Natural killer cell treated with Interleukin-12 subunit alpha and Interleukin-12 subunit beta and Interleukin-15 and Interleukin-18, amount 100 ng/mL, for 72 hours (primary cell): ENCODE measurements at places on chromosomes 7 and 10. TPM values are rescaled to one million over a fixed set of nuclear protein-coding genes. Genes with fewer than 3 reads are reported as not detected.

DNA sequence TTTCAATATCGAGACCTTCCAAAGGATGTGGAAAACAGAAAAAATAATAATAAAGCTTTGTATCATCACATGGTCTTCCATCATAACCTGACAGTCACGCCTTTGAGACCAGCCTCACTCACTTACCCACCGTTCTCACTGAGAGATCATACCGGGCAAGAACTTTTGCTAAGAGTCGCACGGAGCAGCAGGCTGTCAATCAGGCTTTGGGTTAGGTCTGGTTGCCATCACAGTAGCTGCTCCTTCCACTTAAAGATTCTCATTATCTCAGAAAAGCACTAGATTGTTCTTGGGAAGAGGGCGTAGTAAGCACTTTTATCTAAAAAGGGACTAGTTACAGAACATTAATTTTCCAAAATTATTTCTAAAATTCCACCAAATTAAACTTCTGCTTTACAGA lies 2.0 kb downstream of the RELN start:
- DNase-seq: no peak

DNA sequence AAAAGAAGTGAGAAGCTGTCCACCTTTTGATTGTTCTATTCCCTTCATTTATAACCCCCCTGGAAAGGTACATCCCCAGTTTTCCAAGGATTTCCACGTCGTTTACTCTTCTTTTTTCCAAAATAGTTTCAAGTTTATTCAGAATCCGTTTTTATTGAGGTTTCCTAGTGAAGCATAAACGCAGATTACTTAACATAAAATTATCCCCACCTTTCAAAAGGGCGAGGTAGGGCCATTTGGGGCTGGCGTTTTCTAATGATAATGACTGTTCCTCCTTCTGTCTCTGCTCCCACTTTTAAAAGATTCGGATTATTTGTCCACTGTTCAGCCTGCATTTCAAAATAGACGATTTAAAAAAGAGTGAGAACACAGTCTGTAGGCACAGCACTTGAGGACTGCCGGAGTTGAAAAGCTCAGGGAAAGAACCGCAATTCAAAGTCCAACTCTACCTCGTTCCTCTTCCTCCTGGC lies 165.2 kb upstream of the PPP1R3A start:
- DNase-seq: no peak

GRCh38 chr7:149027611-149028345 lies 527 bp downstream of the PDIA4 start:
- DNase-seq: no peak

GRCh38 chr7:91140286-91140685 lies 123.9 kb upstream of the FZD1 start:
- DNase-seq: no peak

GRCh38 chr7:29494350-29494749 lies 69.3 kb upstream of the PRR15 start:
- no peak for DNase-seq

- DNase-seq: no peak
Measured at GRCh38 chr7:73865738-73866445, 4.9 kb downstream of the TMEM270 start.

DNA sequence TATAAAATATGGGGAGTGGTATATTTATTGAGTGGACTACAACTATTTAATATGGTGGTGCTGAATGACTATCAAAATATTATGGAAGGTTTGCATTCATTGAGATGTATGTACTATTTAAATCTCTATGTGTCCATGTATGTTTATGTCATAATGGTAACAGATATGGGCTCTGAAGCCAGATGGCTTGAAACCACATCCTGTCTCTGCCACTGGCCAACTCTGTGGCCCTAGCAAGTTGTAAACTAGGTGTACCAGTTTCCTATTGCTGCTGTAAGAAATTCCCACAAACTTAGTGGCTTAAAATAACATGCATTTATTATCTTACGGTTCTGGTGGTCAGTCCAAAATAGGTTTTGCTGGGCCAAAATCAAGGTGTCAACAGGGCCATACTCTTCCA lies 198.1 kb upstream of the NFE2L3 start:
- no peak for DNase-seq

- no peak for DNase-seq
Measured at GRCh38 chr7:133475655-133476054, 222.8 kb downstream of the EXOC4 start.

DNA sequence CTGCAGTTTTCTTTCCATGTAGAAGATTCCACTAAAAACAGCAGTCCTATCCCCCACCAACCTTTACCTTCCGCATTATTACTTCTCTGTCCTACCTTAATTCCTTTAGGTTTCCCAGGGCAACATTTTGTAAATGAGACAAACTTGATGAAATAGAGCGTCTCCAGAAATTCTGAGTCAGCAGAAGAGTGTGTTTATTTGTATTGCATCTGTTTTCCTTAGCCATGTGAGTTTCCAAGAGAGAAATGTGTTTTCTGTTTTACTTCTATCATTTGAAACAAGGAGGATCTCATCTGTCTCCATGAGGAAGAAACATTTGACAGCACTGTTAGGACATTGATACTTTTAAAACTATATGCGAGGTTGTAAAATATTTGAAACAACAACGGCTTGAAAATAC lies 244.2 kb upstream of the PLXDC2 start:
- DNase-seq: no peak

DNA sequence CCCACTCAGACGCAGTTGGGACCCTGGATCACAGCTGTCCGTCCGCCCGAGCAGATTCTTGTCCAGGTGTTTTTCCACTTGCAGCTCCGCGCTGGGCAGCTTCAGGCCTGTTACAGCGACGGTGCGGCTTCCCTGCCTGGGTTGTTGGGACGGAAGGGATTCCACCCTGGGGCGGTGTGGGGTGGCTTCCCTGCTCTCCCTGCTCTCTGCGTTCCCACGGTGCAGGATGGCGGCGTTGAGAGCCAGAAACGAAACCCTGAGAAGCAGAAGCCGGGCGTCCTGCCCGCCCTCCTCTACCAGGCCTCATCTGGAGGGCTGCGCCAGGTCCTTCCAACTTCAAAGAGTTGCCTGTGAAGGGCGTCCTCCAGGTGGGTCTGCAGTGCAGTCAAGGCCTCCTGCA lies 194.4 kb downstream of the ADARB2 start:
- DNase-seq: no peak

DNA sequence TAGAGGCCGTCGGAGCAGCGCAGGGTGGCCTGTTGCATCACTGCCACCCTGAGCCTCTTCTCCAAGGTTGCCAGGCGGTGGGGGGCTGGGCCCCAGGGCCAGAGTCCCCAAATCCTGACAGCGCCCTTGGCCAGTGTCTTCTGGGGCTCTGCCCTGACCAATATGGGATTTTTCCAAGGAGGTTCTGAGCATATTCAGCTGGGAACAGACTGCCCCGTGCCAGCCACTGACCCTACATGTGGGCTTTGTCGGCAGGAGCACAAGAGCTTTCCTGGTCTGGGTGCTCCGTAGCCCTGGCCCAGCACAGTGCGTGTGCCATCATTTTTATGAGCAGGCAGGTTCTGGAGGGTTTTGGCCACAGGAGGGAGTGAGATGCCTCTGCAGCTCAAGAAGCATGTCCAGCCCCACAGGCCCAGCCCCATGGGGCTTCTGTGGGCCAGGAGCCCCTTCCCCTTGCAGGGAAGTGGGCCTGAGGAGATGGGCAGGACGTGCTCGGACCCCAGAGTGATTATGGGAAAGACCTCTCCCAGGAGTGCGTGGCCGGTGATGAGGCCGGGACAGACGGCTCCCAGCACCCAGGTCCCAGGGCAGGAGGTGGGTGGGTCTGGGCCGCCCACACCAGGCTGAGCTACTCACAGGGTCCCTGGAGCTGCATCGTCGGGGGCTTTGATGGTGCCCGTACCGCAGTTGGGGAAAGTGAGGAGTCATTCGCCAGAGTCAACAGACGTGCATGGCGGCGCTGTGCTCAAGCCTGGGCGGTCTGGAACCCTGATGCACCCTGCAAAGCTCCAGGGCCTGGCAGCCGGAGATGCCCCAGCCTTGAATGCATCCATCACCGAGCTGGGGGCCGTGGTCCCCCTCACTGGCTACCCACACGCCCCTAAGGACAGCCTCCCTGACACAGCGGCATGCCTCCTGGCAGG lies 66.6 kb downstream of the PWWP2B start:
- no peak for DNase-seq

GRCh38 chr10:28631896-28632583 lies 45.3 kb upstream of the BAMBI start:
- no peak for DNase-seq

GRCh38 chr10:104296687-104297436 lies 27.9 kb downstream of the GSTO2 start:
- no peak for DNase-seq

DNA sequence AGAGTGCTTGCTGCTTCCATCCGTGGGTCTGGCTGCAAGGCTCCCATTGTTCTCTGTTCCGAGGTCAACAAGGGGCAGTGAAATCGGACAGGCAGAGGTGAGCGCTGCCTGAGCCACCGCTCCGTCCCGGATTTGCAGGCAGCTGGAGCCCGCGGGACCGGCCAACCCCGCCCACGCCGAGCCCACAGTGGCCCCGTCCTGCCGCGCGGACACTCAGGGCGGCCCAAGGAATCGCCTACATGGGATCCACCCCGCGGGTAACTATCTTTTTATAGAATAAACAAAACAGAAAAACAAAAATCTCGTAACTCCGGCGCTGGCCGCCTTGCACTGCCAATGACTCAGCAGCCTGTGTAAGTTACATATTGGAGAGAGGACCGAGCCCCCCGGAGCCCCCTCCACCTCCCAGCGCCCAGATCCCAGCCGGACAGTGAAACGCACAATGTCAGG lies 1.9 kb downstream of the BNIP3 start:
- DNase-seq: no peak

DNA sequence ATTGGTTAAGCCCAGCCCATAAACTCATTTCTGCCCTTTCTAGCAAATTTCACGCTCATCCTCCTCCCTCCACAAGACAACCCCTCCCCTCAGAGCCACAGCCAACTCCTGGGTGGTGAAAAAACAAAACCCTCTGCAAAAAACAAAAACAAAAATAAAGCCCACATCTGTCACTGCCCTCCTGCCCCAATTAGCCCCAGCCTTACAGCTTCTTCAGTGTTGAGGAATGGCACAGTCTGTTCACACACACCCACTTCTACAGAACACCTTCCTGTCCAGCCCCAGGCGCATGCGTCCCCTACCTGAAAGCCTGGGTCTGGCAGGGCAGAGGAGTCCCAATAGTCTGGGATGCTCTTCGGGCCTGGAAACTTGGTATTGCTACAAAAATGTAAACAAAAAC lies 34.4 kb downstream of the PARP12 start:
- no peak for DNase-seq

DNA sequence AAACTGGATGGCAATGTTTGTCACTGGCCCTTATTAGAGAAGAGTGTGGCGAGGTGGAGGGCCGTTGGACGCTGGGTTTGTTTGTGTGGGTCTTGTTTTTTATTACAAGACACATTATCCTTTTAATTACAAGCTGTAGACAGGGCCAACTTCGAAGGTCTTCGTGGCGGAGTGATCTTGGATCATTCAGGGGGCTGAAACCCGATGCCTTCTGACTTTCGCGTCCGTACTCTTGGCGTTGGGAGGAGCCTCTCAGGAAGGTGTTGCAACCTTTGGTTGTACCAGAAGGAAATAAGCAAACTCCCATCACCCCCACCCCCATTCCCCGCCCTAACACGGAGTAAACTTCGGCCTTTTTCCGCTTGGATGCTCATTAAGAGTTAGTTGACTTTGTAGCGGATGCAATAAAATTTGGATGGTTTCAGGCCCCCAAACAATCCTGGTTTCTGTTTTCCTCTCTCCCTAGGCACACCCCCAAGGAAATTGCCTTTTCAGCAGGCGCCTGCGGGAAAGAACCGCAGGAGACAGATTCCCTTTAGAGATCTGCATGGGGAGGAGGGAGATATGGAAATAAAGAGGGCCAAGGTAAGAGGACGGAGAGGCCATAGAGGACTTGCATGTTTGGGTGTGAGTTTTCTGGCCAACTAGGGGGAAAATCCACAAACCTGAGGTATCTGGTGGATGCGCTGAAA lies 294.5 kb upstream of the NFE2L3 start:
- no peak for DNase-seq

GRCh38 chr10:22500656-22501340 lies 155.5 kb downstream of the SPAG6 start:
- DNase-seq: no peak

- DNase-seq: no peak
Measured at GRCh38 chr10:120477743-120478141, 20.7 kb downstream of the PLPP4 start.

GRCh38 chr10:73167458-73167782 lies 388 bp downstream of the ECD start:
- no peak for DNase-seq

DNA sequence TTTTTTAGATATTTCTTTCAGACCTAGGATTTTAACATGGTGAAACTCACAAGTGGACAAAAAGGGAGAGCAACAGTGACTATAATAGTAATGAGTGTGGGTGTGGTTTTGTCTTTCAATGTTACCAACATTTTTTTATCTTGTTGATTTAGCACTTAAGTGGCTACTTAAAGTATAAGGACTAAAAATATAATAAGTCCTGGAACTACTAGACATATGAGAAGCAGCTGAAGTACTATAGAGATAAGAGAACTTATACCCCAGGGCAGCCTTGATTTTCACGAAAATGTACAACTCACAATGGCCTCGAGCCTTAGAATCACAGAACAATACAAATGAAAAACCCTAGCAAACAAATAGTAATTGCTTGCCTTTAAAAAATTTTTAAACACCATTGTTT lies 1151.8 kb downstream of the TYW1 start:
- DNase-seq: no peak

GRCh38 chr7:69844264-69844868 lies 246.1 kb downstream of the AUTS2 start:
- DNase-seq: no peak

DNA sequence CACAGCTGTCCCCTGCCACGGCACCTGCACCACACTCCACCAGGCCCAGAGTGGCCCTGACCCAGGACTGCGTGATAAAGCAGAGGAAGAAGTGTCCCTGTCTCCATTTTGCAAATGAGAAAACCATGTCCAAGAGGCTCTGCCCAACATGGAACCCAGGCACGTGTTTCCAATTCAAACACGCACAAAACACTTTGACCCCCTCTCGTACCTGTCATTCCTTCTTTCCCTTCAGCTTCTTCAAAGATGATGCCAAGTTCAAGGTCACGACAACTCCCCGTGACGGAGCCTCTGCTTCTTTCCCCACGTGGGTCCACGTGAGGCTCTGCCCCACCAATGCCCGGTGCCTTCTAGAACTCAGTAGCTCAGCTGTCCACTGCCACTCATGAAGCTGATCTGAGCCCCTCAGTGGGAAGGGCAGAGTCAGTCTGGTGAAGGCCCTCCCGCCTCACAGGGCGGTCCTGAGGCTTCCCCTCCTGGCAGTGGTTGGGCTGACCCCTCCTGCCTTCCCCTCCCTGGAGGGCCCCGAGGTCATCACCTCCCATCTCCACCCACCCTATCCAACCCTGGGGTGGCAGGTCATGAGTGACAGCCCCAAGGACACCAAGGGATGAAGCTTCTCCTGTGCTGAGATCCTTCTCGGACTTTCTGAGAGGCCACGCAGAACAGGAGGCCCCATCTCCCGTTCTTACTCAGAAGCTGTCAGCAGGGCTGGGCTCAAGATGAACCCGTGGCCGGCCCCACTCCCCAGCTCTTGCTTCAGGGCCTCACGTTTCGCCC lies 19.0 kb downstream of the CALML5 start:
- no peak for DNase-seq

The PGAM2 gene
- not detected for total RNA-seq

The LFNG gene
- total RNA-seq: 153 TPM

The GHITM gene
- 157 TPM for total RNA-seq

The C10orf53 gene
- not detected for total RNA-seq

The LRMDA gene
- total RNA-seq: 0.92 TPM

The POT1 gene
- total RNA-seq: 27.8 TPM

The SCART1 gene
- 3.6 TPM for total RNA-seq

The MMP21 gene
- not detected for total RNA-seq

The CLRN3 gene
- total RNA-seq: not detected

The VWC2 gene
- not detected for total RNA-seq

The ASZ1 gene
- total RNA-seq: not detected

The GJD4 gene
- not detected for total RNA-seq

The EPHB6 gene
- 0.64 TPM for total RNA-seq
